Kidney epithelial cell (primary cell): ENCODE measurements at places on chromosomes 2 and 18.

DNA sequence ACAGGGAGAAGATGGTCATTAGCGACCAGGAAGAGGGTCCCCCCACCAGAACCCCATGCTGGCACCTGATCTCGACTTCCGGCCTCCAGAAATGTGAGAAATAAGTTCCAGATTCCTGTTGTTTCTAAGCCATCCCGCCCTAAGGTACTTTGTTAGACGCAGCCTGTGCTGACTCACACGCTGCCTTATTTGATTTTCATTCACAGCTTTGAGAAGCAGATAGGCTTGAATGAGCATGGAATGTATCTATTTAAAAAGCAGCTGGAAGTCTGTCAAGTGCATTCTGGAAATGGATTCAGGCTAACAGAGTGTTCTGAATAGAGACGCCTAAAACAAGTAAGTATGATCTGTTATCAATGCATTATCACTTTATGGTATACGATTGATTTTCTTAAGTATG is 8.3 kb upstream of the IL1R2 start:
- peak; percentile 90 for DNase-seq

GRCh38 chr2:230312638-230313037 is 14.4 kb upstream of the SP140L start:
- no peak for DNase-seq

DNA sequence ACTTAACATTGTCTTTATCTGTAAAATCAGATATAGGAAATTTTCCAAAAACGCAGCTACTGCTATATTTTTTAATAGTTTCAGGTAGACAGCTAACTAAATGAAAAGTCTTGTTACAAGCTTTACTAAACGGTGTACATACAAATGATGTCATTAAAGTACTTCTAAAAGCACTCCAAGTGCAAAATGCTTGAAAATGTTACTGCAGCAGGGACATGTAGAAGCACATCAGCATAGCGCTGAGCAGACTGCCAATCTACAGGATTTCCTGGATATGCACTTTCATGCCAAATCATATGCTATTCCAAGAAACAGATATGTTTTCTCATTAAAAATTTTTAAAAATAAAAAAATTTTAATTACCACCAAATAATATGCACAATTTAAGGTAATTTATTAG is 61.7 kb downstream of the SMAD2 start:
- DNase-seq = no peak

- no peak for DNase-seq
Measured at GRCh38 chr2:96213379-96213778, 4.8 kb upstream of the STARD7 start.

GRCh38 chr2:61014763-61015162 is 2.8 kb upstream of the PEX13 start:
- DNase-seq = no peak

- no peak for DNase-seq
Measured at GRCh38 chr2:206452242-206452641, 8.9 kb downstream of the ADAM23 start.

- no peak for DNase-seq
Measured at GRCh38 chr2:25912851-25913695, 34.8 kb upstream of the ASXL2 start.
